Hindlimb muscle (tissue), 1 donor: ENCODE measurements at places on chromosomes 6 and 20. TPM values are rescaled to one million over a fixed set of nuclear protein-coding genes. Genes with fewer than 3 reads are reported as not detected.

HLA-A gene
- 118 TPM for polyA plus RNA-seq

SPATS1 gene
- not detected for polyA plus RNA-seq

DPPA5 gene
- polyA plus RNA-seq, result not detected

OPN5 gene
- 0.32 TPM for polyA plus RNA-seq

SASH1 gene
- 42.8 TPM for polyA plus RNA-seq

GMPR gene
- 55.0 TPM for polyA plus RNA-seq

CSTF1 gene
- 24.7 TPM for polyA plus RNA-seq

LRFN2 gene
- polyA plus RNA-seq, result 0.08 TPM

EIF6 gene
- 75.6 TPM for polyA plus RNA-seq

REPS1 gene
- polyA plus RNA-seq, result 41.8 TPM

SLC17A3 gene
- not detected for polyA plus RNA-seq

CCN6 gene
- polyA plus RNA-seq, result 0.28 TPM

FAM83C gene
- polyA plus RNA-seq, result 0.17 TPM

COX4I2 gene
- 9.2 TPM for polyA plus RNA-seq

ANKS1A gene
- 64.0 TPM for polyA plus RNA-seq

GRIK2 gene
- polyA plus RNA-seq, result 3.1 TPM

KIFC1 gene
- 18.1 TPM for polyA plus RNA-seq

TAF8 gene
- polyA plus RNA-seq, result 18.3 TPM

ZNF76 gene
- polyA plus RNA-seq, result 28.7 TPM

KCNK15 gene
- polyA plus RNA-seq, result 0.40 TPM

ROMO1 gene
- polyA plus RNA-seq, result 76.7 TPM

RIMS1 gene
- 0.40 TPM for polyA plus RNA-seq

DXO gene
- polyA plus RNA-seq, result 16.8 TPM

BIRC7 gene
- not detected for polyA plus RNA-seq

PGC gene
- polyA plus RNA-seq, result not detected

CST5 gene
- not detected for polyA plus RNA-seq

SNTA1 gene
- polyA plus RNA-seq, result 36.6 TPM

FOXA2 gene
- not detected for polyA plus RNA-seq

TUBB1 gene
- polyA plus RNA-seq, result 0.67 TPM

ANGPT4 gene
- polyA plus RNA-seq, result 0.18 TPM

ADGRF1 gene
- 0.08 TPM for polyA plus RNA-seq

SDC4 gene
- polyA plus RNA-seq, result 7.2 TPM

DYNLT2 gene
- polyA plus RNA-seq, result 2.2 TPM

TRIM40 gene
- not detected for polyA plus RNA-seq

AKAP7 gene
- 15.2 TPM for polyA plus RNA-seq

OR2H2 gene
- polyA plus RNA-seq, result not detected

LAMA5 gene
- polyA plus RNA-seq, result 96.2 TPM

FAM209B gene
- polyA plus RNA-seq, result not detected

PRSS35 gene
- 9.0 TPM for polyA plus RNA-seq

PDE7B gene
- 7.1 TPM for polyA plus RNA-seq

TINAG gene
- not detected for polyA plus RNA-seq
